ENCODE measurements at places on chromosomes 5 and 9.

DNA sequence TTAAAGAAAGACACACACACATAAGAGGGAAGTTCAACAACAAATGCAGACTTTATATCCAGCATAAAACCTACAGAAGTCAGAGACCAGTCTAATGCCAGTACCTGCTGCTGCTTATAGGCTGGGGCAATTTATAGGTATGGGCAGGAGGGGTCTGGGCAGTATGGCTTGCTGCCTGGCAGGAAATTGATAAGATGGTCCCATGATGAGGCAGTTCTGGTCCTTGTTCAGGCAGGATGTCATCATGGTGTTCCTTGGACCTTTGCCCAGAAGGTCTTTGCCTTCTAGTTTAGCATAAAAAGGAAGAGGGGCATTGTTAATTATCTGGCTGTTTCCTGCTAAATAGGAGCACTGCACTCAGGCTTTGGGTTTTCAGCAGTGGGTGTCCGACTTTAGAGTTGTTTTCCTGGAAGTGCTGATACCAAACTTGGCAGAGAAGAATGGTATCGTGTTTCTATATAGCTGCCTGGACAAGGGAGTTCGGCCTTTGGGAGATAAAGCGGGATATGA, 10.4 kb upstream of the PDCD1LG2 start:
- DNase-seq = no peak
- H3K4me1 ChIP-seq = peaks cover 5% of the 10 kb centered on the region
- H3K27me3 ChIP-seq = no peaks in the 10 kb centered on the region
- no peak overlapping the region for H3K4me3 ChIP-seq

GRCh38 chr5:31355337-31355736, 161.9 kb downstream of the CDH6 start:
- no peak for DNase-seq
- H3K4me1 ChIP-seq = no peaks in the 10 kb centered on the region
- no peak overlapping the region for H3K4me3 ChIP-seq
- peaks cover 6% of the 10 kb centered on the region for H3K27me3 ChIP-seq
- H3K27ac ChIP-seq = no peak overlapping the region

GRCh38 chr5:171469326-171469725, 49.9 kb downstream of the FGF18 start:
- no peaks in the 10 kb centered on the region for H3K36me3 ChIP-seq
- H3K4me1 ChIP-seq = no peaks in the 10 kb centered on the region
- H3K27me3 ChIP-seq = peaks cover 13% of the 10 kb centered on the region
- no peak for DNase-seq
- no peak overlapping the region for H3K27ac ChIP-seq

DNA sequence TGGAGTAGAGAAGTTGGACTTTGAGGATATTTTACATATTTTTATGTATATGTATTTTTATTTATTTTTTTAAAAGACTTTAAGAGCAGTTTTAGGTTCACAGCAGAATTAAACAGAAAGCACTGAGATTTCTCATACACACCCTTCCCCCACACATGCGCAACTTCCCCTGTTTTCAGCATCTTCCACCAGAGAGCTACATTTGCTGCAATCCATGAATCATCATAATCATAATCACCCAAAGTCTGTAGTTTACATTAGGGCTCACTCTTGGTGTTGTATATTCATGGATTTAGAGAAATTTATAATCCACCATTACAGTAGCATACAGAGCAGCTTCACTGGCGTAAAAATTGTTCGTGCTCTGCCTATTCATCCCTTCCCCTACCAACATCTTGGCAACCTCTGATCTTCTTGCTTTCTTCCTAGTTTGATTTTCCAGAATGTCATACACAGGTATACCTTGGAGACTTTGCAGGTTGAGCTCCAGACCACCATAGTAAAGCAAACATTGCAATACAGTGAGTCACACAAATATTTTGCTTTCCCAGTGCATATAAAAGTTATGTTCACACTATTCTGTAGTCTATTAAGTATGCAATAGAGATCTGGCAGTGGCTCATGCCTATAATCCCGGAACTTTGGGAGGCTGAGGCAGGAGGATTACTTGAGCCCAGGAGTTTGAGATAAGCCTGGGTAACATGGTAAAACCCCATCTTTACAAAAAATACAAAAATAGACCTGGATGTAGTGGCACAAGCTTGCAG, 9.6 kb upstream of the CCDC171 start:
- DNase-seq = no peak
- H3K27me3 ChIP-seq = peaks cover 2% of the 10 kb centered on the region
- H3K4me3 ChIP-seq = no peak overlapping the region
- no peaks in the 10 kb centered on the region for H3K36me3 ChIP-seq

- H3K4me1 ChIP-seq = no peaks in the 10 kb centered on the region
- no peak overlapping the region for H3K27ac ChIP-seq
- H3K36me3 ChIP-seq = no peaks in the 10 kb centered on the region
- no peak for DNase-seq
- no peak overlapping the region for H3K4me3 ChIP-seq
- H3K27me3 ChIP-seq = peaks cover 2% of the 10 kb centered on the region
Observed at GRCh38 chr9:16718296-16718695, 152.2 kb downstream of the BNC2 start.

- H3K4me3 ChIP-seq = no peak overlapping the region
- peaks cover 3% of the 10 kb centered on the region for H3K4me1 ChIP-seq
- no peak for DNase-seq
- peaks cover 13% of the 10 kb centered on the region for H3K36me3 ChIP-seq
- no peaks in the 10 kb centered on the region for H3K27me3 ChIP-seq
Observed at GRCh38 chr5:55700745-55701144, 11.4 kb downstream of the SLC38A9 start.

DNA sequence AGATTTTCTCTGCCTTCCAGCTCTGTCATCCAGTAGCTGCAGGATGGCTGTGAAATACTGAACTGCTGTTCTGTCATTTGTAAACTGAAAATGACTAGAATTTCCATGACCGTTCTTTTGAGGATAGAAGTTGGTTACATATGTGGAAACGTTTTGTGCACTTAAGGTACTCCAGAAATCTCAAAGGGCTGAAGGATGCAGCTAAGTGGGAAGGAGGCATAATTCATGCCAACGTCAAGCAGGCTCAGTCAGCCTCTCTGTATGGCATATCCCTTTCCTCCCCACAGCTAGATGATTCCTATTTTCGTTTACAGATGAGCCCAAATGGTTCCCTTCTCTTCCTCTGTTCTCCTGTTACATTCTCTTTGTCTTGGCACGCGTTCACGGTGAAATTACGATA, 257.6 kb downstream of the FBXL7 start:
- no peaks in the 10 kb centered on the region for H3K4me1 ChIP-seq
- H3K4me3 ChIP-seq = no peak overlapping the region
- H3K36me3 ChIP-seq = no peaks in the 10 kb centered on the region

- H3K4me3 ChIP-seq = peak overlapping the region; percentile 6
- H3K4me1 ChIP-seq = peaks cover 33% of the 10 kb centered on the region
- no peaks in the 10 kb centered on the region for H3K36me3 ChIP-seq
- peak; percentile 84 for DNase-seq
- H3K27me3 ChIP-seq = no peaks in the 10 kb centered on the region
- peak overlapping the region; percentile 32 for H3K27ac ChIP-seq
Observed at GRCh38 chr5:134436523-134437339, 25.1 kb upstream of the CDKN2AIPNL start.

GRCh38 chr9:83508067-83508466, 30.1 kb downstream of the FRMD3 start:
- peak; percentile 8 for DNase-seq
- no peaks in the 10 kb centered on the region for H3K36me3 ChIP-seq
- H3K27ac ChIP-seq = no peak overlapping the region
- H3K27me3 ChIP-seq = no peaks in the 10 kb centered on the region
- no peak overlapping the region for H3K4me3 ChIP-seq
- peaks cover 10% of the 10 kb centered on the region for H3K4me1 ChIP-seq

- peaks cover 4% of the 10 kb centered on the region for H3K27me3 ChIP-seq
- H3K36me3 ChIP-seq = no peaks in the 10 kb centered on the region
- no peak overlapping the region for H3K4me3 ChIP-seq
- no peak overlapping the region for H3K27ac ChIP-seq
- H3K4me1 ChIP-seq = no peaks in the 10 kb centered on the region
Observed at GRCh38 chr9:109475526-109475925, 22.6 kb downstream of the PTPN3 start.

Measured in activated CD8-positive, alpha-beta T cell treated with anti-CD3 and anti-CD28 coated beads for 36 hours (primary cell).